ENCODE measurements at places on chromosomes 11 and 22. TPM values are rescaled to one million over a fixed set of nuclear protein-coding genes. Genes with fewer than 3 reads are reported as not detected.

GRCh38 chr22:32558681-32559355 lies 84.2 kb downstream of the FBXO7 start:
- no peaks in the 10 kb centered on the region for H3K36me3 ChIP-seq
- no peaks in the 10 kb centered on the region for H3K4me1 ChIP-seq
- H3K4me3 ChIP-seq, result no peak overlapping the region

GRCh38 chr11:359181-359714 lies 10.1 kb upstream of the B4GALNT4 start:
- no peaks in the 10 kb centered on the region for H3K27me3 ChIP-seq
- DNase-seq, result no peak
- no peak overlapping the region for H3K27ac ChIP-seq
- peaks cover 1% of the 10 kb centered on the region for H3K4me1 ChIP-seq
- H3K36me3 ChIP-seq, result no peaks in the 10 kb centered on the region
- no peak overlapping the region for H3K4me3 ChIP-seq

DNA sequence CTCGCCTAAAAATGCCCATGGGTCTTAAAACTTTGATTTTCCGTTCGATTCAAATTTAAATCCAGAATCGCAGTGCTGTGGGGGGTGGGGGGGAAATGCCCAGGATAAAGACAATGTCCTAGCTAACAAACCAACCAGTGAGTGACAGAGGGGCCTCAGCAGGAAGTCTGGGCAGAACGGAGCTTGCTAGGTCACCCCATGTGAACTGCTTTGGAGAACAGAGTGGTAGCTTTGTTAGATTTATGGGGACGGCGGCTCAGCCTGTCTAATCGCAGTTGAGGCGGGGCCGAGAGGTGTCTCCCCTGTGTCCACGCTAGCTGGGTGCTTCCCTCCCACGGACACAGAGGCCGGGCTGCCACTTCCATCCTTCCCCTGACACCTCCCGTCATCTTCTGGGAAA lies 243.9 kb downstream of the CTTN start:
- DNase-seq, result no peak
- no peak overlapping the region for H3K27ac ChIP-seq
- no peaks in the 10 kb centered on the region for H3K36me3 ChIP-seq
- no peaks in the 10 kb centered on the region for H3K4me1 ChIP-seq
- H3K4me3 ChIP-seq, result no peak overlapping the region

The GLB1L3 gene
- not detected for total RNA-seq

The NRXN2 gene
- total RNA-seq, result 0.60 TPM
